ENCODE measurements at places on chromosomes 12 and 14.

GRCh38 chr14:49203676-49204075 is 382.5 kb downstream of the RPS29 start:
- no peak for DNase-seq

GRCh38 chr12:98669751-98670150 is 24.7 kb downstream of the APAF1 start:
- DNase-seq: no peak

DNA sequence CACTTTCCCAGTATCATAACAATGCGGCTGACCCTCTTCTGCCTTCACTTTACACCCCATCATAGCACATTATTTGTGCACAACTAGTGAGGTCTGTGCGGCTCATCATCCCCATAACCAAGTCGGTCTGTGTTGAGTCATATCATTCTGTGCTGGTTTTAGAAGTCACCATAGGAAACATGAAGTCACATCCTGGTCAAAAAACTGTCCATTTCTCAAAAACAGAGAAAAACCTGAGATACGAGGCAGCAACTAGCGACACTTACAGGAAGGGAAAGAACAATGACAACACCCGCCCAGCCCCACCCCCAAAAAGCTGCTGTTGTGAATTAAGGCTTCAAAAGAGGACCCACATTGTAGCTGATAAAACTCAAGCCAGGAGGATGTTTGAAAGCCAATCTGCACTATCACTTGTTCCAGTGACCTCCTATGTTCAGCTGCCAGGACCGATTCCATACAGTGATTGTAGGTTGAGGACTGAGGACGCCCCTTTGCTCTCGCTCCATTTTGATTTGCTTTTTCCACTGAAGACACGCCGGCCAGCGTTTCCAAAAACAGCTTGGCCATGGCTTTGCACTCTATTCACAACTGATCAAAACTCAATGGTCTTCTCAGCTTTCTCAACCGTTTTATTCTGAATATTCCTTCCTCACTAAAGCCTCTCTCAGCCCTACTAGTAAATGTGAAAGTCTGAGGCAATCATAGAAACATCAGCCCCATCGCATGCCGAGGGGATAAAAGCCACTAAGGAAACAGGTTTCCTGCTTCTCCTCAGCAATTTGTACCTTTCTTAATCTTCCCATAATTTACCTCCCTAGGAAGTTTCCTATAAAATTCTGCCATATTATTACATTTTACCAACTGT is 87.5 kb downstream of the DUSP16 start:
- DNase-seq: no peak

DNA sequence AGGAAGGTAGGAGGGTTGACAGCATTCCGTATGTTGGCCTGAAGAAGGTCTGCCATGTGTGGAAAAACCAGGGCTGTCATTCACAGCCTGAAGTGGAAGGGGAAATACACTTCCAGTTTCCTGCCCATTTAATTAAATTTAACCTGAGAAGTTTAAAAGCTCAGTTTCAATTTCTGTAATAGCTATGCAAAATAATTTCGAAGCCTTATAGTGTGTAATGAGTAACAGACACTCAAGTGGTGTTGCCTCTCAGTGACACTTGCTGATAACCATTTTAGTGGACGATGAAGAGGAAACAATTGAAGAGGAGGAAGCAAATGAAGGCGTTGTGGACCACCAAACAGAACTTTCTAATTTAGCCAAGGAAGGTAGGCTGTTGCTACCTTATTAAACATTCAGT is 44.8 kb downstream of the EP400 start:
- DNase-seq: no peak

- no peak for DNase-seq
Observed at GRCh38 chr14:51432302-51432948, 192.4 kb downstream of the TMX1 start.

- DNase-seq: no peak
Observed at GRCh38 chr14:85182282-85182681, 347.7 kb upstream of the FLRT2 start.

Measured in GM04504 (cell line).